ENCODE measurements at places on chromosomes 12 and 14. TPM values are rescaled to one million over a fixed set of nuclear protein-coding genes. Genes with fewer than 3 reads are reported as not detected.

DNA sequence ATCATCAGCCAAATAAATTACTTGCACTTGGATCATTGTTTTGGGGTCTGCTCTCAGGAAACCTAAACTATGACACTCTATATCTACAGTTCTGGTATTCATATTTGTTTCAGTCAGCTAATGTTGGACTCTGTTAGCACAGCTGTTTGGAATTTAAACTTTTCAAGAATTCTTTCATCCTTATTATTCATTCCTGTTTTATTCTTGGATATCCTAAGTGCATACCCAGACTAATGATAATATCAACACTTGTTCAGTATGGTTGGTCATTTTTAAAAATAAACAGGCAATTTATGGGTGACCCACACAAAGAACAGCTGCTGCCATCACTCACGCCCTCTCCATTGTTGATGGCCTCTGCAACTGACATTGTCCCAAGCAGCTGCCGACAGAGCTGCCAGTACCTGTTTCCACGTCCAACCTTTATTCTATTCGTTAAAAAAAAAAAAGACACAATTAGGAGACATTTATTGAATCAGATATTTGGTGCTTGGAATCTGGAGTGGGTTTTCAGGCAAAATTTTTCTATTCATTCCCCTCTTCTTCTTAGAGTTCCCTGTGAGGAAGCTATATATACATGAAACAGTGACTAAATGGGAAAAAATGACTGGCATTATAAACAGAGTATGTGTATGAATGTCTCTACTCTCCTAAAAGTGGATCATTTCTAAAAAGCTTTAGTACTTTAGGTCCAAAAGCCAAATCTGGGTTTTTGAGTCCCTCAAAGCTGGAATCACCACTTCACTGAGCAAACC is 252.1 kb upstream of the NAV3 start:
- DNase-seq, result no peak

Gene RERG
- total RNA-seq, result 9.6 TPM

DNA sequence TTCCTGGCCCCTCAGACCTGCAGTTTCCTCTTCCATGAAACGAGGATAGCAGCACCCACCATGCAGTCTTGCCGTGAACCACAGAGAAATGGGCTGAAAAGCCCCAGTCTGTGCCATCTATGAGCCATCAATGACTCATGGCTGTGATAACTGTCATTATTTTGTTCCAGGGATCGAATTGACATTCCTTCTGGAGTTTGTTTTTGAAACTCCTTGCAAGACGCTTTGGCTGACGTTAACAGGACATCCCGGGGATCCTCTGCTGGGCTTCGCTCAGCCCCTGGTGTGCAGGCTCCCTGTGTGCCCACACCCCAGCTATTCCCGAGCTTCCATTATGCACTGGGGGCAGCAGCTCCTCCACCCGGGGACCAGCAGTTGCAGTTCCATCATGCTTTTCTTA is 33.8 kb downstream of the MMAB start:
- DNase-seq, result no peak

Gene RPS26
- total RNA-seq, result 482 TPM

- DNase-seq, result no peak
Measured at GRCh38 chr12:82383930-82384552, 25.7 kb downstream of the METTL25 start.

GRCh38 chr12:124739953-124740561 is 123.6 kb downstream of the SCARB1 start:
- DNase-seq, result no peak

Gene M6PR
- total RNA-seq, result 141 TPM

Gene RARG
- 14.3 TPM for total RNA-seq

Gene RNASE7
- total RNA-seq, result not detected

DNA sequence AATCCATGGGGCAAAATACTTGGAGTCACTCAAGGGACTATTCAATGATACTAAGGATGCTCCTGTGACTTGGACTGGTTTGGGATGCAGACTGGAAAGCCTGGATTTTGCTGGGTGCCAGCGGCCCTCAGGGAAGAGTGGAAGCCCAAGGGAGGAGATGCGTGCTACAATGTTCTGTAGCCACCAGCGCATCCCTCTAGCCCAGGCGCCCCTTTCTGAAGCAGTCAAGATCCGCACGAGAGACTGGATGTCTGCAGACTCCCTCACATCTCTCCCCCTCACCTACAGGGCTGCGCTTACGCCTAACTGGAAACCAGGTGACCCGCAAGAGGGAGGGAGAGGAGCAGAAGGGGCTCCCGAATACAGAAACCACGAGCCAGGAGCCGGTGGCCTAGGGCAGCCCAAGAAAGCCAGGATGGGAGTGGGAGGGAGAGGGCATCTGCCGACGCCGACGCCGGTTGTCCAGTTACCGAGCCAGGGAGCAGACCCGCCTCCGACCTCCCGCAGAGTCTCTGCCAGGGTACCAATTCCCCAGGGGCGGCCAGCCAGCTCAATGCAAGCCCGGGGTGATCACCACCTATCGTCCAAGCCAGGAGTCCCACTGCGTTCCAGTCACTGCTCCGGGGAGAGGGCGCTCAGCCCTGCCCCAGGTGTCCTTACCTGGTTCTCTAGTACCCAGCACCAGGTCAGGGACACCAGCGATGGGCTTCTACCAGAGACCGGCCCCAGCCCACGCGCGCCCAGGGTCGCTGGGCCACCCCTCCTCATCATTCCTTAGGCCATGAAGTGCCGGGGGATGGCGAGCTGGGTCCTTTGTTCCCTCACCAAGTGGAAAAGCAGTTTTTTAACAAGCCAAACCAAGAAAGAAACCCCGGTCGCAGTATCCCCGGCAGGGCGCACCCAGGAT is 1.2 kb downstream of the NTN4 start:
- DNase-seq, result no peak

DNA sequence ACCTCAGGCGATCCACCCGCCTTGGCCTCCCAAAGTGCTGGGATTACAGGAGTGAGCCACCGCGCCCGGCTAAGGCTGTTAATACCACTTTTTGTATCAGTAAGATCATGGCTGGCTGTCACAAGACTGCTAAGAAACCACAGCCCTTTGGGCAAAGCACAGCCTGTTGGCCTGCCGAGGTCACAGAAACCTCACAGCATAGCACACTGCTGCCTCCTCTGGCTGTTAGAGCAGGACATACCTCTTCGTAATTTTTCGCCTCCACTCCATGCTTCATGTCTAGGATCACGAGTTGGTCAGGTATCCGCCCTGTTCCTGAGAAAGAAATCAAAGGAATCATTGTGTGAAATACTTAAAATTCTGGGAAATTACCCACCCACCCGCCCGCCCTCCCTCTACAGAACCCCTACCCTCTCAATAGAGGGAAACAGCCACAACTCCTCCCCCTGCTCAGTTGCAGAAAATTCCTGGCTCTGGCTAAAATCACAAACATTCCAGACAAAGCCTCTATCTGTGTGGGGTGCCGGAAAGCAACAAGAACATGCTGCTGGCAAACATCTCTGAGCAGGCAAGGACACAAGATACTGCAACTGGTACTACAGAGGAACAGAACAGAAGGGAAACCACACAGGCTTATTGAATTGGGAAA is 20.7 kb upstream of the NEK9 start:
- DNase-seq, result peak; percentile 36

Gene ANP32D
- not detected for total RNA-seq

DNA sequence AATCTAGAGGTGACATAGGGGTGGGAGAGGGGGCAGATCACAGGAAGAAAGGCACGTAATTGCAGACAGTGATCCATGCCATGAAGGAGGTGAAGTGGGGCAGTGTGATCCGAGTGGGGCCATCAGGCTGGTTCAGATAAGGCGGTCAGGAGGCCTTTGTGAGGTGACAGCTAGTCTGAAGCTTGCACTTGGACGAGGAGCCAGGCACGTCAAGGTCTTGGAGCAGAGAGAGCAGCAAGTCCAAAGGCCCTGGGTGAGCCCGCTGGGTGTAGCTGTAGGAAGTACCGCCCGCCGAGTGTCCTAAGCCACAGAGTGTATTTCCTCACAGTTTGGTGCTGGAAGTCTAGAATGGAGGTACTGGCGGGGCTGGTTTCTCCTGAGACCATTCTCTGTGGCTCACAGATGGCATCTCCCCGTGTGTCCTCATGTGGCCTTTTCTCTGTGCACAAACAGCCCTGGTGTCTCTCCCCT is 23.6 kb downstream of the RHOF start:
- no peak for DNase-seq

Gene KRT6C
- not detected for total RNA-seq

Gene RND1
- total RNA-seq, result 1.3 TPM

GRCh38 chr14:68208626-68209317 is 389.2 kb downstream of the RAD51B start:
- DNase-seq, result no peak

Gene ACADS
- total RNA-seq, result 91.3 TPM

Gene RDH16
- total RNA-seq, result 0.36 TPM

- no peak for DNase-seq
Measured at GRCh38 chr12:13074396-13075117, 28.9 kb downstream of the GSG1 start.

DNA sequence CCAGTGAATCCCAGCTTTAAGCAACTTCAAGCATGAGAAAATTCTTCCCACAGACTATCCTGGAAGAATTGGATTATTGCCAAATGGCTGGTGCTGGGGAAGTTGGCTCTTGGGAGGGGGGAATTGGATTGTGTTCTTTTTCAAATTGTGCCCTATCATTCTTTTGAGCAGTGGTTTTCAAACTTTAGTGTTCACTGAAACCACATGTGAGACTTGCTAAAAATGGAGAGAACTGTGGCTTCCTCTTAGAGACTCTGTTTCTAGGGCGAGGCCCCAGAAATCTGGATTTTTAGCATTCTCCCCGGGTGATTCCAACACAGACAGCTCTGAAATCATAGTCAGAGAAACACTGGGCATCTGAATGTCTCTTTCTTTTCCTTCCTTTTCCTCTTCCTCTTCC is 14.3 kb upstream of the OTUB2 start:
- no peak for DNase-seq

Gene DCN
- 2,092 TPM for total RNA-seq

DNA sequence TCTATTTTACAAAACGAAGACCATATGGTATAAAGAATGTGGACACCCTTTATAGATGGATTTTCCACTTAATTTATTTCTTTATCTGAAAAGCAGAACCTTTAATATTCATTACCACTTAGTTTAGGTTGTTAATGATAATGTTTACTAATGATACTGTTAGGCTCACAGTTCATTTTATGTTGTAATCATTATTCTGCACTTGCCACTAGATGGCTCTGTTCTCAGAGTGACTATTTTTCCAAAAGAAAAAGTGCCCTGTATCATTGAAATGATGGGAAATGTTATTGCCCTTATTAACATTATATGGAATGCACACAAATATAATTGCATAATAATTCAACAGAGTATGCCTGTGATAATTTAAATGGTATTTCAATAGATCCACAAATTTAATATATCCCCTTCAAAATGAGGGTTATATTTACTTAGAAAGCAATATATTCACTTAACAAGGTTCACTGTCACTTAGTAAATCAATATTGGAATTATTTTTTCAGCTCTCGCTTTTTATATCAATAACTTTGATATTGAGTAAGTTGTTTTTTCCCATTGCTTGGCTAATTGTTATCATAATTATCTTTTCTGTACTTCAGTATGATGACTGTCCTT is 95.7 kb downstream of the PDE3A start:
- DNase-seq, result no peak

GRCh38 chr12:85531341-85531740 is 251.3 kb downstream of the ALX1 start:
- DNase-seq, result no peak

Gene SIX4
- 0.95 TPM for total RNA-seq

Gene KRT3
- not detected for total RNA-seq

Gene AGAP2
- 1.2 TPM for total RNA-seq

Gene ANO4
- 2.4 TPM for total RNA-seq

DNA sequence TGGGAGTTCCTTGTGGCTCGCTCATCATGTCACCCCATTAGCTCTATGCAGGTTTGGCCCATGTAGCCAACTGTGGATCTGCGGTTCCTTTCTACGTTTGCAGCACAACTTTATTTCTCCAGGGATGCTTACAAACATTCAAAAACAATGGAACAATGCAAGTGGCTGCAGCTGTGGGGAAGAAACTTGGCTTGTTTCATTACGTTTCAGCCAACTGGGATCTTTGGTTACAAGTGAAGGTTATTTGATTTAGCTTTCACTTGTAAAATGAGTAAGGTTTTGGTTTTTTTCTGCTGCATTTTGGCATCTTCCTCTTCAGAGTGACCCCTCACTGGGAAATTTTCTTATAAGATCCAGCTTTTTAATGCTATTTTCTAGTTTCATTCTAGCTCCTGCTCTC is 105.9 kb downstream of the PLXNC1 start:
- DNase-seq, result no peak

Gene SLC10A1
- not detected for total RNA-seq

- DNase-seq, result no peak
Measured at GRCh38 chr12:122032580-122032979, 10.9 kb downstream of the BCL7A start.

GRCh38 chr14:73465823-73466532 is 7.6 kb upstream of the NUMB start:
- DNase-seq, result no peak

DNA sequence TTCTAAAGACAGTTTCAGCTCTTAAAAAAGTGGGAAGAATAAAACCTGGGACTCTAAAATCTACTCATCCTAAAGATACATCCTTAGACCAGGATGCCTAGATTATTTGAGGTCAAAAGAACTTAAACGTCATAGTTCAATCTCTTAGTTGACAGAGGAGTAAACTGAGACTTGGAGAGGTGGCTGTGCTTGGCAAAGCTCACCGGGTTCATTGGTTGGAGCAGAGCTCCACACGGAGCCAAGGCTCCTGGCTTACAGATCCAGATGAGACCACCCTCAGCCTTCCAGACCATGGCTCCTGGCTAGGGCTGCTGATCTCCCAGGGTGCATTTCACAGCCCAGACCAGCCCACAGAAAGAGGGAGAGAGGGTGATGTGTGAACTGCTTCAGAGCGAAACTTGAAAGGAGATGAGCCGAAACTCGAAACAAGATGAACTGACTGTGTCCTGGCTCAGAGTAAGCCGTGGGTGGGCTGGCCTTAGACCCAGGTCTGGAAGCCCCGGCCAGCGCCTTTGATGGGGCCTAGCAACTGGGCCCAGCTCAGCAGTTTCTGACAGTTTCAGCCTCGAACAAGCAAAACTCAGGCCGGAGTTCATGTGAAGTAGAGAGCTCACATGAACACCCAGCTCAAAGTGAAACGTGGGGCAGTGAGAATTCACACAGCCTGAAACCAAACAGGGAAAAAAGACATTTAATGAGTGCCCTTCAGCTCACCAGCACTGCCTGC is 1044.8 kb downstream of the BCL11B start:
- DNase-seq, result no peak

DNA sequence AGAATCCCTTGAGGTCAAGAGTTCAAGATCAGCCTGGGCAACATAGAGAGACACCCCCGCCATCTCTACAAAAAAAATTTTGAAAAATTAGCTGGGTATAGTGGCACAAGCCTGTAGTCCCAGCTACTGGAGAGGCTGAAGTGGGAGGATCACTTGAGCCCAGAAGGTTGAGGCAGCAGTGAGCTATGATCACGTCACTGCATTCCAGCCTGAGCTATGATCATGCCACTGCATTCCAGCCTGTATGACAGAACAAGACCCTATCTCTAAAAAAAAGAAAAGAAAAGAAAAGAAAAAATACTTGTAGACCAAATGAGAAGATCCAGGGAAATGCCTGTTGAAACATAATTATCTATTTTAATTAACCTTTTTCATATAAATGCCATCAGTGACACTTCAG is 93.8 kb upstream of the MDM1 start:
- no peak for DNase-seq
